HAP-1 (cell line): ENCODE measurements at places on chromosomes 5 and 9.

DNA sequence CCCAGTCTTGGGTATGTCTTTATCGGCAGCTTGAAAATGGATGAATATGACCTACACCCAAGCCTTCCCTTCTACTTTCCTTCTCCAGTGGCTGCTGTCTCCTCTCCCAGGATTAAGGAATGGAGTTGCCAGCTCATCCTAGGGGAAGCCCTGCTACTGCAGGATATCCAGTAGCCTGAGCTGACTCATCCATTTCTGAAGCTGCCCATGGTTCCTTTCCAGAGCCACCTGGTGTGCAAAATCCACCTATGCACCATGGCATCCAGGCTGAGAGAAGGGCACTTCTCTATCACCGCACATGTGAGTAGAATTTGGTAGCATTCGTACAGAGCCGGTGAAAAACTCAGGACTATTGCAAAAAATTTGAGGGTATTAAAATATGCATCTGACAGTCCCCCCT is 290.8 kb downstream of the YTHDC2 start:
- DNase-seq: no peak

GRCh38 chr5:91464886-91465646 is 81.9 kb upstream of the ARRDC3 start:
- no peak for DNase-seq

- DNase-seq: no peak
Observed at GRCh38 chr5:41200506-41200905, 12.8 kb downstream of the C6 start.

DNA sequence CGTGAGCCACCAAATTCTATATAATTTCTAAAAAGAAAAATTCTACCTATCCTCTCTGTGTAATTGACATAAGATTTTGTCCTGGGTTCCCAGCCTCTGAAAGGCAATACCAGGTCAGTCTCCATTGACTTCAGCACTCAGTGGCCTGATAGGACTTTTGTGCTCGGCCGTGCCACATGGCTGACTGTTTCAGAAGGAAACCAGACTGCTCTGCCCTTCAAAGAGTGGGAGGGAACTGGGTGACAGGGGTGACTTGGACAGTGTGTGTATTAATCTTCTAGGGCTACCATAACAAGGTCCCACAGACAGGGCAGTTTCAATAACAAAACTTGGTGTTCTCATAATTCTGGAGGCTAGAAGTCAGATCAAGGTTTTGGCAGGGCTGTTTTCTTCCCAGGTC is 43.0 kb downstream of the ARHGAP26 start:
- no peak for DNase-seq

- DNase-seq: no peak
Observed at GRCh38 chr5:168585119-168585856, 6.1 kb upstream of the PANK3 start.

DNA sequence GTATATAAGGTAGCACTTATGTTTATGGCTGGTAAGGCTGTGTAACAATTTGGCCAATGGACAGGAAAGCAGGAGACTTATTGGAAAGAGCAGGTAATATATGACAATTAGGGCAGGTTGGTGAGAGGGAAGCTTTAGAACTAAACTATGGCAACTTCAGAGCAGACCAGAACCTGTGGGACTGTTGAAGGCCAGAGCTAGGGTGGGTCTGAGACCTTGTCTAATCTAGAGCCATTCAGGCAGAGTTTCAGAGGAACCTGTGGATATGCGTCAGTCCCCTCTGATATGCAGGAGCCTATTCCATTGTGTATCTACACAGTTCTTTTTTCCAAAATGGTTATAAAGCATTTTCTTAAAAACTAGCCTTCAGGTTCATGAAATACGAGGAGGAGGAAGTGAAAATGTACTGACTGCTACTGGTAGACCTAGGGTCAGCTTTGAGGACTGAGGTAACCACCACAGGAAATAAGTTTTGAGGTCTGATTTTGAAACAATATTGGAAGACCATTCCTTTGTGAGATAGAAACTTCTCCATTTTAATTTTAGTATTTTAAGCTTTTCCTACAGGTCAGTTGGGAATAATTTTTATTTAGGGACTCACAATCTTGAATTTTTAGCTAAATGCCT is 37.6 kb downstream of the ELL2 start:
- no peak for DNase-seq

GRCh38 chr5:112929336-112930081 is 7.5 kb upstream of the REEP5 start:
- DNase-seq: no peak

DNA sequence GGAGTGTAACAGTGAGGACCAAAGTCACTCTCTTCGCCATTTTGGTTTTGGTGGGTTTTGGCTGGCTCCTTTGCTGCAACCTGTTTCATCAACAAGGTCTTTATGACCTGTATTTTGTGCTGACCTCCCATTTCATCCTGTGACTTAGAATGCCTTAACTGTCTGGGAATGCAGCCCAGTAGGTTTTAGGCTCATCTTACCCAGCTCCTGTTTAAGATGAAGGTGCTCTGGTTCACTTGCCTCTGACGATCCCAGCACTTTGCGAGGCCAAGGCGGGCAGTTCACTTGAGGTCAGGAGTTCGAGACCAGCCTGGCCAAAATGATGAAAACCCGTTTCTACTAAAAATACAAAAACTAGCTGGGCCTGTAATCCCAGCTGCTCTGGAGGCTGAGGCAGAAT is 1.8 kb upstream of the CKS2 start:
- no peak for DNase-seq

DNA sequence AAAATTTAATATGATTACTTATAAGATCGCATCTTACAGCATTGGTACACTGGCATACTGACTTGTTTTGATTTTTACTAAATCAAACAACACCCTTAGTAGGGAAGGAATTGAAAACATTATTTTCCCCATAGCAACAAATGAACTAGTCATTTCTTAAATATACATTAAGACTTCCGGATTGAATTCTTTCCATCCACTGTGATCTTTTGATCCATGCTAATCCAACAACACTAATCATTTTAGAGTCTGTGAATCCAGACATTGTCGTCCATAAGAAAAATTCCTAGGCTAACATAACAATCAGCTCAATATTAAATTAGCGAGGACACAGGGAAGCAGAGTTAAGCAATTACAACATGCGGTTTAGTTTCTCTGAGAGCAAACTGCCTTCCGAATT is 21.6 kb upstream of the ERAP1 start:
- DNase-seq: no peak

DNA sequence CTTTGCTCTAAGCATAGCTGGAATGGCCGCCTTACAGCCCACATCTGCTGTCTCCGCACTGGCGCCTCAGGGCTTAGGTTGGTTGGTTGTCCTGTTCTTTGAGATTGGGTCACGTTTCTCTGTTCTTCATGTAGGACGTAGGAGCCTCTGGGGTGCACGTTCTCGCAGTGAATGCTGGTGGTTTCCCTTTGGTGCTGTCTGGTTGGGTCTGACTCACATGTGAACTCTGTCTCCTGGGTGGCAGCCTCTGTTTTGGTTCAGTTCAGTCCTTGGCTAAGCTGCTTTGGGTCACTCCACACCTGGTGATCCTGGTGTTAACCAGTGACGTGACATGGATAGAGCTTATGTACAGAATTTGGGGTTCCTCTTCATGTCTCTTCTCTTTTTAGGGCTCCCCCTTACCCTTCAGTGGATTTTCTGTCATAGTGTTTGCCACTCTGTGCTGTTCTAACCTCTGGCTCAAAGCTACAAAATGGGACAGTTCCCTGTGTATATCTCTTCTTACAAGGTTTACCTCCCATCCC is 12.6 kb upstream of the LPCAT1 start:
- DNase-seq: no peak

DNA sequence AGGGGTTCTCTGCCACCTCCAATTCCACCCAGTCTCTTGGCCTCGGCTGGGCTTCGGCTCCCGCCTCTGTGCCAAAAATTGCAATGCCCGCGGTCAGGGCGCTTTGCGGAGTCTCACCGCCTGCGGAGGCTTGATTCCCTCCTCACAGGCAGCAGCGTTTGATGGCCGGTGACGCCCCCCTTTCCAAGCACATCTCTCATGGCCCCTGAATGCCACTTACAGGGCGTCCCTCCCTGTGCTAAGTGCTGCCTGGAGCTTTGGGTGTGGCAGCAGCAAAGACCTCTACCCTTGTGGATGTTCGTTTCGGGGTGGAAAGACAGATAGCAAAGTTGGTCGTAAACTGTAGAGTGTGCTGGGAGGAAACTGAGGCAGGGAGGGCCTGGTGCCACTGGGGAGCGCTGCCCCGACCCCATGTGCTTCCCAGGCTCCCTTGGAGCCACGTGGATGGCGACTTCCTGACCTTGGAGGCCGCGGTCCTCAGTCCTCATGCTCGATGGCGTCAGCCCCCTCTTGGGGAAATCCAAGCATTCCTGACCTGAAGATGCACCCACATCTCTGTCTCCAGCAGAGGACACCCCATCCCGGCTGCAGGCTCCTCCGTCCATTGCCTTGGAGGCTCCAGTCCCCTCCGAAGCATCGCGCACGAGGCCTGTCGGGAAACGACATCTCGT is 249.2 kb upstream of the IRX4 start:
- DNase-seq: no peak

GRCh38 chr5:73093943-73094342 is 26.4 kb upstream of the TMEM171 start:
- DNase-seq: no peak

- DNase-seq: no peak
Observed at GRCh38 chr5:125011947-125012346, 265.5 kb upstream of the ZNF608 start.

- no peak for DNase-seq
Observed at GRCh38 chr9:123816817-123817472, 113.0 kb downstream of the DENND1A start.

DNA sequence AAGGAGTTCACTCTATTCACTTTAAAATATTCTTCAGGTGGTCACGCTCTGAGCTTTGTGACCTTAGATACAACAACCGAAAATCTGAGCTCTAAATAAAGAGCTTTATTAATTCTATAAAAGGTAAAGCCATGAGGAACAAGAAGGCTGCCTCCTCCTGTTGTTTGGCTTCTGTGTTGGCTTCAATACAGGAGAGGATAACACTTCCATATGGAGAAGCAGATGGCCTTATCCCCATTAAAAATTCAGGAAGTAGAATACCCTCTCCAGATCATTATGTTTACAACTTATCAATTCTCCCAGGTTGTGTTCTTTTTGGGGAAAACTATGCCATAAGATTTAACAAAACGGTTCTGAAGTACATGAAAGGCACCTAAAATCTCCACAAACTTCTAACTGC is 128.4 kb downstream of the TTC39B start:
- DNase-seq: no peak

GRCh38 chr5:81486711-81487110 is 92.8 kb upstream of the ACOT12 start:
- DNase-seq: no peak

- no peak for DNase-seq
Observed at GRCh38 chr9:71253011-71253410, 131.6 kb upstream of the TRPM3 start.

GRCh38 chr5:18764161-18764560 is 1129.9 kb downstream of the TAF11L14 start:
- no peak for DNase-seq
